Occipital lobe (tissue), 3 donors: ENCODE measurements at places on chromosomes 5 and 9.

GRCh38 chr5:60903356-60903755 is 41.5 kb downstream of the ERCC8 start:
- DNase-seq = no peak

DNA sequence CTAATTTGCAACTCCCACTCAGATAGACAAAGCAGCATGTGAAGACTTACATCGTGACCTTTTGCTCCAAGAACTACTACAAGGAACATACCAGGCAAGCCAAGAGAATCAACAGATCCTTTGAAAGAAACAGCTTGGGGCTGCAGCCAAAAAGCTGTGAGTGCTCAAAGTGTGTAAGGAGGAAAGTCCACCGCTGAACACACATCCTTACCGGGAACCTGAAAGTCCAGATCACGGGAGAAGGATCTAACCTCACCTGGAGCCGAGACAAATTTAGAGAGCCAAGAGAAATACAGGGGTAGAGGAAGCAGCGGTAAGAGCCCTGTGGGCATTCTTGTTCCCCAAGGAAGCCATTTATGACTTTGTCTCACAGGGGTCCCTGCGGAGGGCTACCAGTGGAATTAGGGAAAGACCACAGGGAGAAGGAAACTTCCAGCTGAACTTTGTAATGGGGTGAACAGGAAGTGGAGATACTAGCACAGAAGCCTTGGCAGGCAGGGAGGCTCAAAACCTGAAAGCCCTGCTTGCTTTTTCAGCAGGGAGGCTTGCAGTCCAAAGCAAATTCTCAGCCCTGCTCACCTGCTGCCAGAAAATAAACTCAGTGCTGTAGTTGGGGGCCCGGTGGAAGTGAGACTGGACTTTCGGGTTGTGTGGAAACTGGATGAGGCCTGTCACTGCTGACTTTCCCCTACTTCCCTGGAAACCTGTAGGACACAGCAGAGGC is 350.2 kb downstream of the DTWD2 start:
- no peak for DNase-seq

DNA sequence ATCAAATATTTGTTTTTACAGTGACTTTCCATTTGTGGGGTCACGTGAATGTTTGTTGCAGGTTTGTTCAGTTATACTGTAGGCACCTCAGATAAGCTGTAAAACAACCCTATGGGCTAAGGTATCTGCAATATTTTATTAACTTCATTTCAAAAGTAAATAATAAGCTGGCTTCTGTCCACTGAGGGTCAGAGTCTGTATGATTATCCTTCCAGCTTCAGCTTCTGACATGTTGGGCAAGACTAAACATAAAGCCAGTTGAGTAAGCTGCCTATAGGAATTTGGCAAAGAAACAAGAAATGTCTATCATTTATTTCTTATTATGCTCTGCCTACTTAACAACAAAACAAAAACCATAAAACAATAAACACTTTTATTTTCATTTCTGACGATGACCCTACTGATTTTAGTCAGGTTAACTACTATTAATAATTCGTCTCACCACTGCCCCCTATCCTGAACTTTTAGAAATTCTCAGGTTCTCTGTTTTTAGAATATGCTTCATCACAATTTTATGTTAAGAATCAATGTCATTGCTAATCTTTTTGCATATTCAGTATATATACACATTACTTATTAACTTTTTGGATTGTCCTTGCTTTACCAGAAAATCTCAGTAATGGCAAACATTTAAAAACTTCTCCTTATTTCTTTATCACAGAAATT is 413.6 kb upstream of the ADAMTSL1 start:
- no peak for DNase-seq

DNA sequence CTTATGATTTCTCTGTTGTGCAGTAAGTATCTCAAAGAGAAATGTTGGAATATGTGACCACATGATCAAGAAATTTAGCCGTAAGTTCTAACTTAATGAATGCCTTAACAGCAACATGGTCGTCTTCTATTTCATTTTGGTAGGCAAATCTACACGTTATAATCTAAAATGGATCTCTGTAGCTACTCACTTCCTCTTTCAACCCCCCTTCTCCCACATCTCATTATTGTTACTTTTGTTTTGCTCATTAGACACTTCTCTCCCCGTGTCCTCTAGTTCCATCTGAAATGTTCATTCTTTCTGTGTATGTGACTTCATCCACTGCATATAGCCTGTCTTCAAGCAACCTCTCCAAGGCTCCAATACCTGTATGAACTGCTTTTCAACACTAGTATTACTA is 27.1 kb upstream of the LPAR1 start:
- no peak for DNase-seq

DNA sequence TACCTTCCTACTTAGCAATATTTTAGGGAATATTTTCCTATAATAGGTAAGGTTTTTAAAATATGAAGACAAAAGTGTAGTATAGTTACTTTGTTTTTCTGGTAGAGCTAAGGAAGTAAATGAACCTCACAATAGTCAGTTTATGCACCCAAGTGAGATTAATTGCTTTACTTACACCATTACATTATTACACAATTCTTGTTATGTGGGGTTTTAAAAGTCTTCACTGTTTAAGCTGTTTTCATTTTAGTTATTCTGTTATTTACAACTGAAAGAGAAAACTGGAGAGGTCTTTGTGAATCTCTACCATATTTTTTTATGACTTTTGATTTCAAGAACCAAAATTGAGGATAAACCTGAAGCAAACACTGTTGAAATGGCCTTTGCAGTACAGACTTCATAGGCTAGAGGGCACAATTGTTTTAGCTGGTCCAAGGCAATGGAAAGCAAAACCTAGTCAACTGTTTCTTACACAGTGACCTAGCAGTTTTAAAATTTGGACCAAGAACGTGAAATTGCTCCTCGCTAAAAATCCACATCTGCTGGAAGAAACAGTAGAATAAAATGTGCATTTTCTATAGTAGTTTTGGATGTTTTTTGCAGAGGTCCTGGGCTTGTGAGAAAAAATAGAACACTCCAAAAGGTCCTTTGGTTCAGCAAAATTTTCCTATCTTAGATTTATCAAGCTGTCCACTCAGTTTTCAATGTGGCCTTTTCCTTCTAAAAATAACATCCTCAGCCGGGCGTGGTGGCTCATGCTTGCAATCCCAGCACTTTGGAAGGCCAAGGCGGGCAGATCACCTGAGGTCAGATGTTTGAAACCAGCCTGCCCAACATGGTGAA is 66.4 kb upstream of the FER start:
- no peak for DNase-seq
